HS-5 (cell line): ENCODE measurements at places on chromosomes 6 and 20.

GRCh38 chr6:122789182-122790027 lies at the start of gene SMPDL3A:
SMPDL3A (plus strand) TSS chr6:122789258; CDS start chr6:122789347, 89 bp downstream.
- DNase-seq, result peak; percentile 57

GRCh38 chr20:9323622-9324021 lies 190.8 kb upstream of the LAMP5 start:
- no peak for DNase-seq

DNA sequence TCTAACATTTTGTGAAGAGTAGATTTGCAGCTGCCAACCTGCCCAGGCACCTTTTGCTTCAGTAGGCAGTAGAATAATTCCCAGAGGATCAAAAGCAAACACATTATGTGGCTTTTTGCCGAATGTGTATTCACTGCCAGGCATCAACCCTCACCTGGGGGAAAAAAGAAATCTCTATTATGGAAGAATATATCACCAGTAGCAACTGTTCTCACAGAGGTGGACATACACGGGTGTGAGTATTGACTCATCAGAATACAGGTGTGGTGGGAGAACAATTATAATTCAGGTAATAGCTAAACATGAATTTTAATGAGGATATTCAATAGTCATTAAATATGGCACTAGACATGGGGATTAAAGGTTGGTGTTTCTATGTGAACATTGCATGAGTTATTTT lies 910.7 kb downstream of the TFAP2A start:
- no peak for DNase-seq

DNA sequence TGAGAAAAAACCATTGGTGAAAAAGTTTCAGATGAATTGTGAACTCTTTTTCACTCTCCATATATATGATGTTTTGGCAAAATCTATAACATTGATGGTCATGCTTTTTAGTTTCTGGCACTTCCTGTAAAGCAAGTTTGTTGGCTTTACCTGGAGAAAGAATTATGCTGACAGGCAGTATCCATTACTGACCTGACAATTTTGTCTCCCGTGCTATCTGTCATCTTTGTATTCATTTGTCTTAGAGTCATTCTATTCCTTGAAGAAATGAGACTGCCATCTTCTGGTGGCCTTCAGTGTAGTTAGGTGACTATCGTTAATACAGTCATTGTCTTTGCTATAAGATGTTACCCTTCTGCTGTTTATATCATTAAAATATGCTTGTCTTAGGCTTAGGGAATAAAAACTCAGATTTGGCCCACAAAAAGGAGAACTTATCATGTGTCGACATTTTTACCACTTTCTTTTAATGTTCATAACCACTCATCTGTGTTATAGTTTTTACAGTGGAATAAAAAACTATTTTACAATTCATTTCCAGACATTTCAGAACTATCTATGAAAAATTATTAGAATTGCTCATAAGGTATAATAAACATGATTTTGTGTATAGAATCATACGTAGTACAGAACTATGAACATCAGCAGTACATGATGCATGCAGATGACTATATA lies 707.0 kb downstream of the EPM2A start:
- DNase-seq, result no peak

- DNase-seq, result peak; percentile 80
These were observed 18.1 kb downstream of the OR2B2 start for GRCh38 chr6:27893836-27894807.

- DNase-seq, result no peak
These were observed 38.6 kb upstream of the SENP6 start for GRCh38 chr6:75563032-75563431.

- peak; percentile 55 for DNase-seq
These were observed 394 bp downstream of the AKAP12 start for GRCh38 chr6:151240036-151240685.

DNA sequence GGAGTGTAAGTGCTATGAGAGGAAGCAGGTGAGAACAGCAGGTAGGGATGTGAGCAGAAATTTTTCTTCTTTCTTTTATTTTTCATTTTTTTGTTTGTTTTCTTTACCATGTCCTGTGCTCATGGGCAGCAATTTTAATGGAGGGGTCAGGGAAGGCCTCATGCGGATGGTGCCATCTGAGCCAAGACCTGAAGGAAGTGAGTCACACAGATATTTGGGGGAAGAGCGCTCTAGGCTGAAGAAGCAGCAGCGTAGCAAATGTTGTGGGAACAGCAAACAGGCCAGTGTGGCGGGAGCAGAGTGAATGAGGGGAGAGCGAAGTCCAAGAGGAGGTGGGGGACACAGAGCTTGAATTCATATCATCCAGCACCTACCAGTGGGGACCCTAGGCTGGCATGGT lies 12.7 kb downstream of the SPDEF start:
- peak; percentile 46 for DNase-seq

- DNase-seq, result no peak
These were observed 36.9 kb upstream of the PLCB4 start for GRCh38 chr20:9031991-9032390.

- DNase-seq, result no peak
These were observed 108.1 kb upstream of the PRDM1 start for GRCh38 chr6:105977934-105978504.

DNA sequence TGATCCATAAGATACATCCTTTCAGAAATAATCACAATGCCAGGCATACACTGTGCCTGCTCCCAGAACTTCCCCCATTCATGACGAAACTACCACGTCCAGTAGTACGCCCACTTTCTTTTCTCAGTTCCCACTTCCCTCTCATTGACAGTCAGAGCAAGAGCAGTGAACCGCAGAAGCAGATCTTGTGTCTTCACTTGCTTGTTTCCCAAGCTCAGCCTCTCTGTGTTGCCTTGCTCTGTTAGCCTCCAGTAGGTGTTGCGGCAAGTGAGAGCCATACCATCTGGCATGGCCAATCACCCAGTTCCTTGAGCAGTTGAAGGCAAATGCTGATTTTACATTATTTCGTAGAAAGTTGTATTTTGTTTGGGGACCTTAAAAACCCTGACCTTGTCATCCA lies 11.7 kb downstream of the UST start:
- no peak for DNase-seq

DNA sequence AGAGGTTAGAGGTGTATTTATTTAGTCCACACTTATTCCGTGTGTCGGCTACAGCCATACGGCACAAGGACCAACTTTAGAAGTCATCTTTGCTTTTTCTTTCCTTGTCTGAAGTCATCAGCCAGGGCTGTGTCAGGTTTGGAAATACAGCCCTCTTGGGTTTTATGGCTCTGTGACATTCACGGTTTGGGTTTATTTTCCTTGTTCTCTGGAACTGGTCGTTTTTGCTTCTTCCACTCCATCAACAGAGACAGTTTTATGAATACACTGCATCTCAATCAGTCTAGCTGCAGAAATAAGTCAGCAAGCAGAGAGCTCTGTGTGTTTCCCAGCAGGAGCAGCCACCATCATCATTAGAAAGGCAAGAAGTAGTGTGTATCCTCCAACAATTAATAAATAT lies 132.5 kb downstream of the TBC1D7 start:
- DNase-seq, result no peak

DNA sequence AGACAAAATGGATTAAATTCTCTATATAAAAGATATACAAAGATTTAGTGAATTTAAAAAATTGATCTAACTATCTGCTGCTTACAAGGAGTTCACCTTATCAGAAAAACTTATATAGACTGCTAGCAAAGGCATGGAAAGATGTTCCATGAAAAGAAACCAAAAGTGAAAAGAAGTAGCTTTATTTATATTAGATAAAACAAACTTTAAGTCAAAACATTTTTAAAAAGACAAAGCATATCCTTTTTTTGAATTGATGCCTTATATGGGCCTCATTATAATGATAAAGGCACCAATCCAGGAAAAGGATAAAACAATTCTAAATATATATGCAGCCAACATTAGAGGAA lies 334.2 kb downstream of the MEI4 start:
- DNase-seq, result no peak

- DNase-seq, result no peak
These were observed 40.4 kb downstream of the SPDEF start for GRCh38 chr6:34515473-34516387.
